ENCODE measurements at places on chromosomes 7 and 10.

- DNase-seq, result no peak
Measured at GRCh38 chr7:135685306-135686084, 23.2 kb downstream of the STMP1 start.

GRCh38 chr7:105350906-105351305, 37.8 kb downstream of the SRPK2 start:
- no peak for DNase-seq

DNA sequence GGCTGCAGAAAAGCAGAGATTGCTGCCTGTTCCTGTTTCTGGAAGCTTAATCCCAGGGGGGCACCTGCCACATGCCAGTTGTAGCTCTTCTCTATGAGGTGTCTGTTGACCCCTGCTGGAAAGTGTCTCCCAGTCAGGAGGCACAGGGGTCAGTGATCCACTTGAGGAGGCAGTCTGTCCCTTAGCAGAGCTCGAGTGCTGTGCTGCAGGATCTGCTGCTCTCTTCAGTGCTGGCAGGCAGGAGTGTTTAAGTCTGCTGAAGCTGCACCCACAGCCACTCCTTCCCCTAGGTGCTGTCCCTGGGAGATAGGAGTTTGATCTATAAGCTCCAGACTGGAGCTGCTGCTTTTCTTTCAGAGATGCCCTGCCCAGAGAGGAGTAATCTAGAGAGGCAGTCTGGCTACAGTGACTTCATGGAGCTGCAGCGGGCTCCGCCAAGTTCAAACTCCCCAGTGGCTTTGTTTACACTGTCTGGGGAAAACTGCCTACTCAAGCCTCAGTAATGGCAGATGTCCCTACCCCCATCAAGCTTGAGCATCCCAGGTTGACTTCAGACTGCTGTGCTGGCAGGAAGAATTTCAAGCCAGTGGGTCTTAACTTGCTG, 57.6 kb upstream of the CROT start:
- no peak for DNase-seq

DNA sequence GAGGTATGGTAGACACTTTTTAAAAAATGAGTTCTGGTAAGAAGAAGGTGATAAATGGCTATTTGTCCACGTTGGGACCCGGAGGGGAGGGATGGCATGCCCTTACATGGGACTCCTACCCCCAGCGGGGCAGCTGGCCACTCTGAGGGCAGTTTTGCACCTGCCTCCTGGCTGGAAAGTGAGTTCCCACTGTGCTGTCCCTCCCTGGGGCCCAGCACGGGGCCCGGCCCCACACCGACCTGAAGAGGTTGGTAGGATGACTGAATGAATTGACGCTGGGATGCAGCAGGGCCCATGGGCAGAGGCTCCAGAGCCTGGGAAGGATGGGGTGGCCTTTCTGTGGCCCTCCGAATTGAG, 601 bp upstream of the AEBP1 start:
- no peak for DNase-seq

DNA sequence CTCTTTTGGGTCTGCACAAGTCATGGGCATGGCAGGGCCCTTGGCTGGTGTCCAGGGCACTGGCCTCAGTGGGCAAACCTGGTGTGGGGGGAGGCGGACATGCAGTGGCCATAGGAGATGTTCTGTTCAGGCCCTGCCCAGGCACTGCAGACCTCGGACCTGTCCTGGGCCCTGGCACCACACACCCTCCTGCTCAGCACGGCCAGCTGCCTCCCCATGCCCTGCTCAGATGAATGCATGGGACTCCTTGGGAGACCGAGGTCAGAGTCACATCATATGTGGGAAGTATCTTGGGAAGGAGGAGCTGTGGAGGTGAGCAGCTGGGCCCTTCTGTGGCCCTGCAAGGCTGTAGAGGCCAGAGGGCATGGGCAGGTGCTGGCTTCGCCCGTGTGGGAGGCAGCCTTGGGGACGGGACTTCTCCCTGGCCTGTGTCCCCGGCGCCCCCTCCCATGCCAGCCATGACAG, 130.8 kb downstream of the VIPR2 start:
- no peak for DNase-seq

- no peak for DNase-seq
Measured at GRCh38 chr10:15843695-15844094, 16.6 kb downstream of the MINDY3 start.

Measured in MCF 10A (cell line).